ENCODE measurements at places on chromosomes 11 and 22.

DNA sequence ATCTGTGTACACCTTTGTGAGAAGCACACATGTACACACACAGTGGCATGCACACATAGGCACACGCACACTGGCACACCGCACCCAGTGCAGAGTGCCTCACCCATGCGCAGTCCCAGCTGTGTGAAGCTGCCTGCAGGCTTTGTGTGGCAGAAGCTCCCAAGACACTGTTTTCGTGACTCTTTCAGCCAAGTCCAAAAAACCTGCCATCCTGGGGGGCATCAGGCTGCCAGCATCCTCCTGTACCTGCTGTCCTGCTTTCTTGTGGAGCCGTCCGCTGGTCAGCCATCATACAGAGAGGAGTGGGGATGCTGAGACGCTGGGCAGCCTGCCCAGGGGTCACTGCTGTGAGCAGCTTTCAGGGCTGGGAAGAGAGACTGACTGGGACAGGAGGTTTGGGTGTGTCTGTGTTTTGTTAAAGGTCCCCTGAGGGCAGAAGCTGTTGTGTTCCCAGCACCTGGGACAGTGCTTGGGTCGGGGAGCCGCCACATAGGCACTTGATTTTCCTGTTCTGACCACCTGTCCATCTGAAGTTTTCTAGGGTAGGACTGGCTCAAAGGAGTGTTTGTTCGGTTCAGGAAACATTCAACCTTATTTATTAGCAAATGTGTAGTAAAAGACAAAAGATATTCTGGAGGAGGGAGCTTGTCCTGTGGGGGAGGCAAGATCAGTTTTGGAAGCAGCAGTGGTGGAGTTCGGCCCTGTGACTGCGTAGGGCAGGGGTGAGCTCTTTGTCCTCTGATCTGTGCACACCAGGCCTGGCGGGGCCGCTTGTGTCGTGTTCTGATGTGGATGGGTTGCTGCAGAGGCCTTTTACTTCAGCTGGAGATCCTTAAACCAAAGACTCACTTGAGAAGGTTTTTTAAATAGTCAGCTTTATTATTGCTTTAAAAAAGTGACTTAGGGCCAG is 29.7 kb downstream of the AP2A2 start:
- no peak for DNase-seq

GRCh38 chr22:47575291-47575690 is 812.8 kb downstream of the TBC1D22A start:
- no peak for DNase-seq

- no peak for DNase-seq
These were observed 38.8 kb downstream of the RASSF10 start for GRCh38 chr11:13047884-13048283.

DNA sequence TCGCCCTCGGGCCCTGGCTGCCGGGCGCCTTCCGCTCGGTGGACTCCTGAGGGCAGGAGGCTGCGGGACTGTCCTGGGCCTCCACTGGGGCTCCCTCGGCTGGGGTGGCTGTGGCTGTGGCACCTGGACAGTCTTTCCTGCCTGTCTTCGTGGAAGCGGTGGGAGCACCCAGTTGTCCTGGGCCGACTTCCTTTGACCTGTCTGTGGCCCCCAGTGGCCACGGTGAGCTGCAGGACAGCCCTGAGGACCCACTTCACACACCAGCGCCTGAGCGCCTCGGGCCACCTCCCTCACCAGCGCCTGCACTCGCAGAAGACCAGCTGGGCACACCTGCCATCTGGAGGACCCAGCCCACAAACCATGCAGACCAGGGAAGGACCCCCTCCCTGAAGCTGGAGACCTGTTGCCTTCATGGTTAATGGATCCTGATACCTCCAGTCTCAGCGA is 1.8 kb upstream of the EPS8L2 start:
- DNase-seq: no peak

DNA sequence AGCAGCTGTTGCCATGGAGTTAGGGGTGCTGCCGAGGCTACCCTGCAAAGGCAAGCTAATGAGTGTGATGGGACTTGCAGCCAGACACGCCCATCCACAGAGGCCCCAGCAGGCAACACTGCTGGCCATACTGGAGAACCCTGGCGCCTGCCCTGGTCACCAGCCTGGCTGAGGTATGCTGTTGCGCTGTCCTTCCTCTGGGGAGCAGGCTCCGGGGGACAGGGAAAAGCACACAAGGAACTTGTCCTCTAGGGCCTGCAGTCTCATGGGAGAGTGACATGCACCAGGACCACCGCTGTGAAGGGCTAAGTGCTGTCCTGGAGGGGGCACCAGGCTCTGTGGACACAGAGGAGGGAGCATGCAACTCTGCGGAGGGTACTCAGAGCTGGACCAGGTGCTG is 35.8 kb downstream of the TOM1 start:
- DNase-seq: no peak

DNA sequence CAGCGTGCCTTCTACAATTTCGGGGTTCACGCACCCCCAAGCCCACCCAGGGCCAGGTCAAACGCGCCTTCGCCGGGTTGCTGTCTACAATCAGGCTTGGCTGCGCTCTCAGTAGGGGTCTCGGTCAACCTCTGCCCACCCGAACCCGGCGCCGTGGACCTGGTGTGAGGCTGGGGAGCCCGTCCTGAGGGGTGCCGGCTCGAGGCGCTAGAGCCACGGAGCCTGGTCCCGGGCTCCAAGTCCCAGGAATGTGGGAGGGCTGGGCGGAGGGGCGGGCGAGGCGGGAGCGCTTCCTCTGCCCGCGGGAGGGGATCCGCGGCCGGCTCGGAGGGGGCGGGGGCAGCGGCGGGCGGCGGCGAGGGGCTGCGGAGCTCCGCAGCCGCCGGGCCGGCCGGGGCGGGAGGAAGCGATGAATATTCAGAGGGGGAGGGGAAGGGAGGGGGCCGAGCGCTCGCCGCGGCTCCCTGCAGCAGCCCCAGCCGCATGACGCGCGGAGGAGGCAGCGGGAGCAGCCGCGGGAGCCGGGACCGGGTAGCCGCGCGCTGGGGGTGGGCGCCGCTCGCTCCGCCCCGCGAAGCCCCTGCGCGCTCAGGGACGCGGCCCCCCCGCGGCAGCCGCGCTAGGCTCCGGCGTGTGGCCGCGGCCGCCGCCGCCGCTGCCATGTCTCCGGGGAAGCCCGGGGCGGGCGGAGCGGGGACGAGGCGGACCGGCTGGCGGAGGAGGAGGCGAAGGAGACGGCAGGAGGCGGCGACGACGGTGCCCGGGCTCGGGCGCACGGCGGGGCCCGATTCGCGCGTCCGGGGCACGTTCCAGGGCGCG is at the start of gene PTPRJ:
PTPRJ (plus strand) TSS at position 472 of the 819 bp plus-strand sequence. CDS start 354 bp downstream, outside the sequence.
- DNase-seq: no peak

DNA sequence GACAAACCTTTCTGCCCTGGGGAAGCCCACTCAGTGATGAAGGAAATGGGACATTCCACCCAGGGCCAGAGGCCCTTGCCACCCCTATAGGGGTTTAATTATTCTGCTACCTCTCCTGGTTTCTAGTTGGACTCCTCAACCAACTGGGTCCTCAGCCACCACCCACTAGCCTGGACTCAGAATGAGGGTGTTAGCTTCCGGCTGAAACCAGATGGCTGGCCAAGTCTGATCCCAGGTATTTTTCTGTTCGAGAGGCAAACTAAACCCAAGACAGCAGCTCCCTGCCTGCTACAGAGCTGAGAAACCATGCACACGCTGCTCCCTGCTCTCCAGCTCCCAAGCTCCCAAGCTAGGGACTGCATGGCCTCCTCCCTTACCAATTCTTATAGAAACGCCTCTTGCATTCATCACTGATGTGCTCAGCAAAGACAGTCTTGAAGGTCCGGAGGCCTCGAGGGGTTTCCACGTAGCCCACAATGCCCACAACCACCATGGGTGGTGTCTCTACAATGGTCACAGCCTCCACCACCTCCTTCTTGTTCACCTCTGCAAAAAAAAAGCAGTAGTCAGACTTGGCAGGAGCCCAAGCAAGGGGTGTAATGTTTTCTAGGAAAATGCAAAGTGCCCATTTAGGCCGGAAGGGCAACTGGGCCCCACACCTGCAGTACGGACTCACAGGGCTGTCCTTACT is 2.2 kb downstream of the RPL3 start:
- peak; percentile 35 for DNase-seq

- DNase-seq: no peak
These were observed 133.3 kb downstream of the TBC1D22A start for GRCh38 chr22:46895753-46896152.

Measured in GF-D8 (cell line).